ENCODE measurements at places on chromosomes 13 and 19.
A peak's percentile ranks its signal among the peaks of the same experiment; 100 is the strongest.

DNA sequence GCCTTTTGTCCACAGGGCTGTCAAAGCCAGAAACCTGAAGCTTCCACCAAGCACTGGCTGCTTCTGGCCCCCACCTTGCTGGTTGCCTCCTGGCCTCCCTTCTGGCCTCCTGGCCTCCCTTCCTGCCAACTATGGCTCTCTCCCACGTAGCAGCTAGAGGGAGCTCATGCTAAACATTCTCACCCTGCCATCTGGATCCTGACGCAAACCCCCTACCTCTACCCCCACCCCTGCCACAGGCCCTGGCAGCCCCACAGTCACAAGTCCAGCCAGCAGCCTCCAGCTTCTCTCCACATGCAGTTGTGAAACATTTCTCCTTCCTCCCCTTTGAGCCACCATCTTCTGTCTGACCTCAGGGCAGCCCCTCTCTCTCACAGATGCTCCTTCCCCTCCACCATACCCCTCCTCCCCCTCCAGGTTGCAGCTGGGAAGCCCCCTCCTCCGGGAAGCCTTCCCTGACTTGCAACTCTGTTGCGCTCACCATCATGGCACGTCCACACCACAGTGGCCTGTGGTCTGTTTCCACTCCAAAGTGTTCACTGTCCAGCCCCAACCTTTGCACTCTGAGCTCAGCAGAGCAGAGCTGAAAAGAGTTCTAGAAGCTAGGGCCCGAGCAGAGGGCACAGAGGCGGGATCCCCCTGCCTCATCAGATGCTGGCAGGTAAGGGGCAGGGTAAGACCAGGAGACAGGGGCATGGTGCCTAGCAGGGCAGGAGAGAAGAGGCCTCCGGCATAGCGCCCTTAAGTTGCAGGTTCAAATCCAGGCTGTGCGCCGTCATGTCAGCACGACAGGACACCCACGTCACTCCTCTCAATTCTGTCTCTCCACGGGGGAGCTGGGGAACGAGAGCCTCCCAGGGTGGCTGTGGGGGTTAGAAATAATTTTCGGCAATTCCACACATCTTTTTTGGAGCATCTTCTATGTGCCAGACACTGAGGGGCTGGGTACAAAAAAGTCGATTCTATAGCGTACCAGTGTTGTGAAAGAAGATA is 7.3 kb downstream of the ADGRL1 start:
- DNase-seq = peak; percentile 22

DNA sequence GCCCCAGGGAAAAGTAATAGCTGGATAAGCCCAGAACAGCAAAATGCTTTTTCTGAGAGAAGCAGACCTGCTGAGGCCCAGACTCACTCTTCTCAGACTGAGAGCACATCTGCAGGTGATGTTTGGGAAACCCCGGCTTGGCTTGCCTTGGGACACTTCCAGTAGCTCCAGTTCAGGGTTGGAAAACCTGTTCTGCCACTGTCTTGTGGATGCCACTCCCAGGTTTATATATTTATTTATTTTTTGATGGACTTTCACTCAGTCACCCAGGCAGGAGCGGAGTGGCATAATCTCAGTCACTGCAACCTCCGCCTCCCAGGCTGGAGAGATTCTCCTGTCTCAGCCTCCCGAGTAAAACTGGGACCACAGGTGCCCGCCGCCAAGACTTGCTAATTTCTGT is 8.0 kb upstream of the SMARCA4 start:
- DNase-seq = no peak

- DNase-seq = no peak
These were observed 73.0 kb downstream of the ANKRD10 start for GRCh38 chr13:110841846-110842245.

GRCh38 chr13:108924134-108924533 is 294.7 kb downstream of the MYO16 start:
- DNase-seq = peak; percentile 9

- DNase-seq = no peak
These were observed 629.1 kb downstream of the LIG4 start for GRCh38 chr13:107586216-107586615.

- peak; percentile 23 for DNase-seq
These were observed 276.3 kb upstream of the SOX21 start for GRCh38 chr13:94988654-94989053.

- no peak for DNase-seq
These were observed 188.7 kb downstream of the TM9SF2 start for GRCh38 chr13:99689955-99690354.

- DNase-seq = no peak
These were observed 226.4 kb downstream of the ABCC4 start for GRCh38 chr13:95074820-95075219.

GRCh38 chr19:11538232-11539036 is at the start of gene CNN1:
TSS of gene CNN1 (plus strand) at chr19:11538851. CDS start at chr19:11538928, 77 bp downstream.
- DNase-seq = peak; percentile 74

GRCh38 chr13:85108356-85108755 is 690.9 kb downstream of the SLITRK6 start:
- DNase-seq = no peak

DNA sequence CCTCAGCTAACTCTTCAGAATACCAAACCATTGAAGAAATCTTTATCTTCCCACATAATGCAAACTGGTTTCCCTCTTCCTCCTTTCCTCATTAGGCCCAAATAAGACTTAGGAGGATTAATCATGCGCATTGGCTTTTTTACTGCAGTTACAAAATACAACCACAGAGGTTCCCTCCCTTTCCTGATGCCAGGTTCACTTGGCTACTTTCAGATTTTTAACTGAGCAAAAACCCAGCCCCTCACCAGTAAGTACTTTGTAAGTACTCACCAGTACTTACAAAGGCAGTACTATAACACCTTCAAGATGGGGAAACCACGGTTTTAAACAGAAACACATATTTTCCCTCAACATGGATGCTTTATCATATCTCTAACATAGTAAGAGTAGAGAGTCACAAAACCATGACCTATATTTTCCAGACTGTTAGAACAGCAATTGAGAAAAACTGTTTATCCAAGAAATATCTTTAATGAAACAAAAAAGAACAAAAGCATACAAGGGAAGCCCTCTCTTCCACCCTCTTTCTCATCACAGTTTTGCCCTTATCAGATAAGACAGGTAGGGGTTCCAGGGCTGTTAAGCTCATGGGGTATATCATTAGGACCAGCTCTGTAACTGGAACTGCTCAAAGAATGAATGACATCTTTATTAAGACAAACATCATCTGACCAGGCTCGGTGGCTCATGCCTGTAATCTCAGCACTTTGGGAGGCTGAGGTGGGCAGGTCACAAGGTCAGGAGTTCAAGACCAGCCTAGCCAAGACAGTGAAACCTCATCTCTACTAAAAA is 12.7 kb downstream of the FOXO1 start:
- peak; percentile 53 for DNase-seq

GRCh38 chr19:46492841-46493235 is 2.8 kb downstream of the PNMA8B start:
- DNase-seq = no peak

DNA sequence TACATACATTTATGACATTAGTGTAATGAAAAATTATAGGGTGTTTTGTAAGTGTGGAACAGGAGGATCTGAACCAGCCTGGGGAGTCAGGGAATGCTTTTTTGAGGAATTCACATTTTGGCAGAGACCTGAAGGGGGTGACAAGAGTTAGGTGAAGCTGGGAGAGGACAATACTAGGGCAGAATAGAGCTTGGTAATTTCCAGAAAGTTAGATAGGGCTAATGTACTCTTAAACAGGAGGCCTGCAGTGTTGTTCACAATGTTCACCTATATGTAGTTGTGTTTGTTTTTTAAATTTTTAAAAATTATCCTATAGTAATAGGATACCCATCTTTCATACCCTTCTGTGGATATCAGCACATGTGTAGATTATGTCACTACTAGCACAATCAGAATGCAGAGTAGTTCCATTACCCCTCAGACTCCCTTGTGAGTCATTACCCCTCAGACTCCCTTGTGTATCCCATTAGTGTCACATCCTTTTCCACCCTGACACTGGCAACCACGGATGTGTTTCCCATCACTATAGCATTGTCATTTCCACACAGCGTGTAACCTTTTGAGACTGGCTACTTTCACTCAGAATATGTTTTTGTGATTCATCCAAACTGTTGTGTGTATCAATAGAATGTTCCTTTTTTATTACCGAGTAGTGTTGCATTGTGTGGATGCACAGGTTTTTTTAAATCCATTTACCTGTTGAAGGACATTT is 43.1 kb downstream of the PCCA start:
- DNase-seq = peak; percentile 89

DNA sequence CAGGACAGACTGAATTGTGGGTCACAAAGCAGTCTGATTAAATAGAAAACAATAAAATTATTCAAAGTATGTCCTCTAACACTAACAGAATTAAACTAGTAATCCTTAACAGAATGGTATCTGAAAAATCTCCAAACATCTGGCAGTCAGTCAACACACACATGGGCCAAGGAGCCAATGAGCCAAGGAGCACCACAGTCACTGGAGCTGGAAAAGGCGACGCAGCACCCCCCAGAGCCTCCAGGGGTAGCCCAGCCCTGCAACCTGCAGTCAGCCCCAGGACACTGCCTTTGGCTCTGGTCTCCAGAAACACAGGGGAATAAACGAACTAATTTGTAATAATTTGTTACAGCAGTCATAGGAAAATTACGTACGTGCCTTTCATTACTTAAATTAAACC is 12.3 kb downstream of the TUBGCP3 start:
- DNase-seq = peak; percentile 6

GRCh38 chr19:14347999-14348889 is 33.0 kb upstream of the ADGRE5 start:
- peak; percentile 59 for DNase-seq

- DNase-seq = no peak
These were observed 189.2 kb downstream of the DLEU7 start for GRCh38 chr13:50654331-50654730.

- DNase-seq = peak; percentile 79
These were observed 2.8 kb downstream of the SWSAP1 start for GRCh38 chr19:11377237-11377636.

- peak; percentile 100 for DNase-seq
These were observed at the start of gene MZF1 for GRCh38 chr19:58572818-58573657. TSS of gene MZF1 (minus strand) at chr19:58573335. CDS start at chr19:58571389, 1,946 bp downstream.

GRCh38 chr13:21674490-21675009 is 3.7 kb downstream of the FGF9 start:
- DNase-seq = no peak

GRCh38 chr19:57362997-57363687 is at the start of the genes TRAPPC2B and ZNF547:
TSS of gene TRAPPC2B (plus strand) at chr19:57363551. CDS start at chr19:57364834, 1,283 bp downstream.
TSS of gene ZNF547 (plus strand) at chr19:57363551. CDS start at chr19:57368556, 5,005 bp downstream.
- DNase-seq = peak; percentile 100

DNA sequence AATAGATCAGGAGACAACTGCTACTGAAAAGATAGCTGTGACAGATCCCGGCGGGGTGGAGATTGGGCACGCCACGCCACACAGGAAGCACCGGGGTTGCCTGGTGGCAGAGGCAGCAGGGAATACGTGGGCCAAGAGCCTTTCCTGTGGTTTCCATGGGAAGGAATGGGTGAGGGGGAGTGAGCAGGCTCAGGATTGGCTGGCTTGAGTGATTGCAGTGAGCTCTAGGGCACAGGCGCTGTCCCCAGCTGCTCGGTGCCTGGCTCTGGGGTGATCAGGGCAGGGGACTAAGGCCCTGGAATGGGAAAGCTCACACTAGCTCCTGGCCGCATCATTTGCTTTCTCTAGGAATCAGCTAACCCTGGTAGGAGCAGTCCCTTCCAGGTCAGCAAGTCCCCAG is 166.1 kb downstream of the USP12 start:
- DNase-seq = peak; percentile 28

- DNase-seq = peak; percentile 16
These were observed 7.3 kb upstream of the OR7D2 start for GRCh38 chr19:9171393-9171991.

GRCh38 chr19:14519860-14520407 is 1.7 kb upstream of the DNAJB1 start:
- peak; percentile 75 for DNase-seq

DNA sequence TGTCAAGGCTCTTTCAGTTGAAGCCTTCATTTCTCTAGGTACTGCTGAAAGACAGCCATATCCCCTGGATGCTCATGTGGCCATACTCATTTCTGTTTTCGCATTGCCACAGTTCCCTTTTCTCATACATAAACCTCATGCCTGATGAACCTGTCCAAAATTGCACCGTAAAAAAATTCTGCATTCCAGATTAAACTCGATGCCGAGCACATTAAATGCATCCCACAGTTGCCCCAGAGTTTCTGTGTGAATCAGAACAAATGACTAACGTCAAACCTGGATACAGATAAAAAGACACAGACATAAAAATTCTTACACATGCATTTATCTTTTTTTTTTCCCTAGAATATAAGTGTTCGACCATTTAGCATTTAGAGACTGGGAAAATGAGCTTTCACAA is 288.2 kb downstream of the COG6 start:
- DNase-seq = no peak

GRCh38 chr13:80716610-80717081 is 375.7 kb upstream of the SPRY2 start:
- peak; percentile 78 for DNase-seq

DNA sequence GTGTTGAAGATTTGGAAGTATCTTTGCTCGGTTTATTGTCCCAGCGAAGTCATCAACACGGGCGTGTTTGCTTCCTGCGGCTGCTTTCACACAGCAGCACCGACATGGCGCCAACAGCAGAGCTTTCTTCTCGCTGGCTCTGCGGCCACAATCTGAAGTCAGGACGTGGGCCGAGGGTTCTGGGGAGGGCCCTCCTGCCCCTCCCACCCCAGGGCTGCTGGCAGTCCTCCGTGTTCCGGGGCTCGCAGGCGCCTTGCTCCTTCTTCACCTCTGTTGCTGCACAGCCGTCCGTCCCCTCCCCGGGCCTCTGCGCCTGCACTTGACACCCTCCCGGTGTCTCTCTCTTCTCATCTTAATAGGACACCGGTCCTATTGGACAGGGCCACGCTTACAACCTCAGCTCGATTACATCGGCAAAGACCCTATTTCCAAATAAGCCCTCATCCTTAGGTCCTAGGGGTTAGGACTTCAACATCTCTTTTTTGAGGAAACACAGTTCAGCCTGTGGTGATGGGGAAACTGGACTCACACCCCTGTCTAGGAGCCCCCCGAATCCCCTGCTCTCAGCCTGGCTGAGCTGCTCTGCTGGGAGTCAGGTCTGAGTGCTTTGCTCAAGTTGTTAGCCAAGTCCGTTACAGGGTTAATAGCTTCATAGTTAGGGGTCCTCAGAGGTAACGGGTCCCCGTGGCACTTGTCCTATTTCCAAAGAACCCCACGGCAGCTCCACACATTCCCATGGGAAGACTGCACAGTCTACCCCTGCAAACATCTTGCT is 2.7 kb upstream of the TEX29 start:
- no peak for DNase-seq

- peak; percentile 62 for DNase-seq
These were observed 13.5 kb upstream of the TPM4 start for GRCh38 chr19:16062789-16063188.

GRCh38 chr13:28316836-28317235 is 178.1 kb downstream of the FLT1 start:
- DNase-seq = no peak

DNA sequence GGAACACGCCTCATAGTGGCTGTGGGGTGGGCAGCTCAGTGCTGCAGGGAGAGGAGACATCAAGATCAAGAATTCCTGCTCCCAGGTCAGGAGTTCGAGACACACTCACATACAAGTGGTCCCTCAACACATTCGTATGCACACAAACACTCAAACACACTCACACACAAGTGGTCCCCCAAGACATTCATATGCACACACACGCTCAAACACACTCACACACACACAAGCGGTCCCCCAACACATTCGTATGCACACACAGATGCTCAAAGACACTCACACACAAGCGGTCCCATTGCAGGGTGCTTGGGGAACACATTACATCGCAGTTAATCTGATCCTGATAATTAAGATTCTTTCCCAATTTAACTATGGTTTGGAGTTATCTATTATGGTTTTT is 28.2 kb downstream of the FCGBP start:
- DNase-seq = no peak
